HCEC 1CT (cell line): ENCODE measurements at places on chromosomes 1 and 21.

GRCh38 chr1:82162486-82163420, 362.0 kb downstream of the ADGRL2 start:
- DNase-seq: no peak

- DNase-seq: no peak
These were observed 305.5 kb downstream of the NFIA start for GRCh38 chr1:61387829-61388228.

DNA sequence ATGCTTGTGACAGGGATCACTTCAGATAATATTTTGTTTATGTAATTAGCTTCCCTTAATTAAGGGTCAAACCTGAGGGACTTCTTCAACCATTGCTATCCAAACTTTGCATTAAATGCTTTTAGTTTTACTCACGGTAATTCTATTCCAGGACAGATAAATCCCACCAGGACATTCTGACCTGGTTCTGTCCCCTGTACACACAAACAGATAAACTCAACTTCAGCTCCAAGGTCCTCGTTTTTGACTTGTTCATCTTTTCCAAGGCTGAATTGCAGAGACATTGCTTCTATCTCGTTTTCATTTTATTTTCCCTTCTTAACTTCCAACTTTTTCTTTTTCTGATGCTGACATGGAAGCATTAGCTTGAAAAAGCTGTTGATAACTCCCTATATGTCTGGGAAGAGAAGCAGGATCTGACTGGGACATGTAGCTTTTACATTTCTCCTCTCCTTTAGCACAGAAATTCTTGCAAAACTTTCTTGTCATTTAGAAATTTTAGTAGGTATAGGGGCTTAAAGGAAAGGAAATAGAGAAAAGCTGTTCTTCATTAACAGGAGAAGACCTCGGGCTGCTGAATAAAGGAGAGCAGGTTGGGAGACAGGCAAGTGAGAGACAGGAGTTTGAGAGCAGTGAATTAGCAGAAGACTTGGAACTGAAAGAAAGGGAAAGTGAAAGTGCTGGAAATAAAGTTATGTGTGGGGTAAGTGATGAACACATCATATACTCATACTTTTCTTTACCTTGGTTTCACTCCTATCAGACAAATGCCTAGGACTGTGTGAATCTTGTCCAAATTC, 231.7 kb upstream of the B3GALT2 start:
- DNase-seq: peak; percentile 15

DNA sequence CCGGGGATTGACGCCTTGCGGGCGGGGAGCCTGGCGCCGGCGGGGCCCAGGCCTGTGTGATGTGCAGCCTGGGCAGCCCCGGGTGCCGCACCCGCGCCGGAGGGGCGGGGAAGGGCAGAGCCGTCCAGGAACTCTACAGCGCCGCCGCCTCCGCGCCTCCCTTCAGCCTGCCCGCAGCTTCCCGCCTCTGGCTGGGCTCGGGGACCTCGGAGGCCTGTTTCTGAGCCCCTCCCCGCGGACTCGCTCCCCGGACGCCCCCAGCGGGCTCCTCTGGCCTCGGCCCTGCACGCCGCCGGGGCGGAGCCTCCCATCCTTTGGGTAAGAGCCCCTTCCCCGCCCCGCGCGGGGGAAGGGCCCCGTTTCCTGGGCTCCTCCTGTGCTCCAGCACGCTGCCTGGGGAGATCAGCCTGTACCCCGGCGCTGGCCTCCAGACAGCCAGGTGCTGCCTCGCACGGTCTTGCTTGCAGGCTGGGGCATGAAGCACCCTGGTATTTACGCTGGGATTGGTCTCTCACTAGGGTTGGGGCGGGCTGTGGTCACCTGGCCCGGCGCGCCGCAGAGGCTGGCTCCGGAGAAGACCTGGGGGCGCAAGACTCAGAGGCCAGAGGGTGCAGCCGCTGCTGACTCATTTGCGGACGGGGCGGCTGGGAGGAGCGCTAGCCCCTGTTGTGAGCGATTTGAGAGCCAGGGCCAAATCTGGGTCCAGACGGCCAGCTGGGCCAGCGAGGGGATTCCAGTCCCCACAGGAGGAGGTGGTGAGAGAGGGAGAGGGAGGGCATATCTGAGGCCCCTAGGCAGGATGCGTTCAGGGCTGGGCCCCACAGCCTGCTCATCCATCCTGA, 5.7 kb upstream of the ACOT11 start:
- DNase-seq: peak; percentile 41

GRCh38 chr21:42666925-42667324, 13.5 kb downstream of the PDE9A start:
- no peak for DNase-seq

- DNase-seq: peak; percentile 38
These were observed 31.7 kb downstream of the AK5 start for GRCh38 chr1:77313491-77313890.
